ENCODE measurements at places on chromosomes 1 and 21. TPM values are rescaled to one million over a fixed set of nuclear protein-coding genes. Genes with fewer than 3 reads are reported as not detected.

DNA sequence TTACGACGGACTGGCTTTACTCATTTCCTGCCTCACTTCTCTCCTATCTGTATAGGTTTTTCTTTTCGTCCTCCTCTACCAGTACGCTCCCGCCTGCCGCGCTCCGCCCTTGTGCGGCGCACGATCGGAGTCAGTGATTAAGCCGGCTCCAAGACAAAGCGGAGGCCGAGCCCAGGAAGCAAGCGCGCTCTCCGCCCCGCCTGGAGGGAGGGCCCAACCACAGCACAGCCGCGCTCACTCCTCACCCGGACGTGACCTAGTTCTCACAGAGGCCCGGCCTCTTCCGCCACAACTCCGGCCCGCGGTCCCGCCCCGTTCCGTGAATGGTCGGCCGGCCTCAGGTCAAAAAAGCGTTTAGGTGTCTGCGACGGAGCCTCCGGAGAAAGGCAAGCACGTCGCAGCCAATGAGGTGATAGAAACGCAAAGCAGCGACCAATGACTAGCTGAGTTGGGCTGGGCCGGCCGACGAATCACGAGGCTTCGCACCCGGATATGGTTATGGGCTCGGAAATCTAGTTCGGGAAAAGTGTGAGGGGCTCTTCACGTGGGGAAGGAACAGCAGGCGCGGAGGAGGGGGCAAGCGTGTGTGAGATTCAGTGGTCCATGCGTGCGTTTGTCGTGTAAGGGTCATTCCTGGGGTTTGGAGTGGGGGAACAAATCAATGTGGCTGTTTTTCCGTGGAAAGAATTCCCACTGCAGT is at the start of gene METTL13:
Gene METTL13, plus strand, starts transcription at position 485 of the 700 bp plus-strand sequence. CDS start 308 bp downstream, outside the sequence.
- peak within 1 kb of the TSS; percentile 84 for H3K27ac ChIP-seq
- H3K4me1 ChIP-seq: peaks cover 25% of the 10 kb centered on the region
- H3K27me3 ChIP-seq: no peaks in the 10 kb centered on the region

Gene PLA2G2C
- total RNA-seq: 1.4 TPM

DNA sequence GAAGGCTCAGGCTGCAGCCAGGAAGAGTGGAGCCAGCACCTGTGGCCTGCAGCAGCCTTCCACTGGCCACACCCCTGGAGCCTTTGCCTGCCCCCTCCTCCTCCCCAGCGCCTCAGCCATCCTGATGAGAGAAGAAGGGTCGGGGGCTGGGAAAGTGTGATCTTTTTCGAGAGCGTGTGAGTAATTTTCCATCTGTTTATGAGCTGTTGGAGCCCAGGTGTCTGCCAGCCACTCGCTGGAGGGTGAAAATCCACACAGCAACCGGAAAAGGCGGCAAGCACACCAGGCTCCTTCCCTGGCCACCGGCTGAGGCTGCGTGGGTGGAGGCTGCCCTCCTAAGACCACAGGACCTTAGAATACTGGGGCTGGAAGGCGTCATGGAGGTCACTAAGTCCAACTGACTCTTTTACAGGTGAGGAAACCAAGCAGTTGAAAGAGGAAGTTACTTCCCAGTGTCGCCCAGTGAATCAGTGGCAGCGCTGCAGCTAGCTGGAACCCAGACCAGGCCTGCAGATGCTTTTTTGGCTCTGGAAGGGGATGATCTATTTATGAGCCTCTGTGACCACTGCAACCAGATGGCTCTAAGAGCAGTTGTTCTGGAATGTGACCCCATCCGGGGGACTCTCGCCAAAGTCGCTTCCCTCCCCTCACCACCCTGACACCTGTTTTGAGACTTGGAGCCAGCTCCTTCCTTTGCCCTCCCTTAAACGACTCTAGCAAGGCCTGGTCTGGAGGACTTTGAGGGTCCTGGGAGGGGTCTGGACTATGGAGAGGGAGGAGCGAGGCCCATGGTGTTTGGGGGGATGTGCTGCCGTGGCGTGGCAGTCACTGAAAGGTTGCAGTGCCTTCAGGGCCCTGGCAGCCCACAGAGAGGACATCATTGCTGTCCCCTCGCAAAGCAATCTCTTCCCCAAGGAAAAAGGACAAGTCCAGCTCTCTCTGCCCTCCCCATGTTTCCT is 54.5 kb downstream of the LGR6 start:
- no peak overlapping the region for H3K4me3 ChIP-seq
- no peak overlapping the region for H3K27ac ChIP-seq
- no peaks in the 10 kb centered on the region for H3K4me1 ChIP-seq
- peak; percentile 50 for DNase-seq
- H3K27me3 ChIP-seq: no peaks in the 10 kb centered on the region

GRCh38 chr1:215358356-215358755 is 208.7 kb upstream of the KCTD3 start:
- no peaks in the 10 kb centered on the region for H3K4me1 ChIP-seq
- H3K4me3 ChIP-seq: no peak overlapping the region
- H3K36me3 ChIP-seq: no peaks in the 10 kb centered on the region
- no peaks in the 10 kb centered on the region for H3K27me3 ChIP-seq

GRCh38 chr1:230143534-230143933 is 76.5 kb downstream of the GALNT2 start:
- H3K27me3 ChIP-seq: no peaks in the 10 kb centered on the region
- no peak overlapping the region for H3K4me3 ChIP-seq
- no peak overlapping the region for H3K27ac ChIP-seq
- peaks cover 45% of the 10 kb centered on the region for H3K4me1 ChIP-seq
- DNase-seq: no peak

GRCh38 chr1:15706751-15707150 is 22.6 kb downstream of the PLEKHM2 start:
- H3K36me3 ChIP-seq: no peaks in the 10 kb centered on the region
- H3K4me1 ChIP-seq: peaks cover 50% of the 10 kb centered on the region
- peak overlapping the region; percentile 88 for H3K27ac ChIP-seq
- no peak overlapping the region for H3K4me3 ChIP-seq

Gene OPRD1
- 1.8 TPM for total RNA-seq

Gene MMP23B
- 58.7 TPM for total RNA-seq

Gene LRRIQ3
- total RNA-seq: 0.81 TPM

GRCh38 chr1:78284354-78284753 is 206.4 kb upstream of the PTGFR start:
- no peak overlapping the region for H3K27ac ChIP-seq
- H3K27me3 ChIP-seq: no peaks in the 10 kb centered on the region
- no peaks in the 10 kb centered on the region for H3K36me3 ChIP-seq
- H3K4me3 ChIP-seq: no peak overlapping the region
- DNase-seq: peak; percentile 74

DNA sequence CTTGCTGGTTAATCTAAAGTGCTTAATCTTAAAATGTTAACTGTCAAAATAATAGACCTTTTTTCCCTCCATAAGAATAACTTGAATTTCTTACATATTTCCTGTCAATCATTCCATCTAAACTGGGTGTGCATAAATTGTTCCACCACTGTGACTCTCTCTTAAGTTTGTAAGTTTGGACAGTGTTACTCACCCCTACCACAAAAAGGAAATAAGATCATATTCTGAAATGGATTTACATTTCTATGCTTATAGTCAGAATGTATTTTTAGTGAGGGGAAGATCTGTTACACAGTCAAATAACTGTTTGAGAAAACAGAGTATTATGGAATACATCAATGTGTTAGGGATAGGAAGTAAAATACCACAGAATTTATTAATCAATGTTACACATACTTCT is 109.6 kb upstream of the DPYD start:
- DNase-seq: no peak
- no peaks in the 10 kb centered on the region for H3K27me3 ChIP-seq
- H3K36me3 ChIP-seq: no peaks in the 10 kb centered on the region
- no peak overlapping the region for H3K4me3 ChIP-seq
- no peak overlapping the region for H3K27ac ChIP-seq
- no peaks in the 10 kb centered on the region for H3K4me1 ChIP-seq

- H3K4me1 ChIP-seq: no peaks in the 10 kb centered on the region
- H3K4me3 ChIP-seq: peak overlapping the region; percentile 59
- DNase-seq: no peak
- no peaks in the 10 kb centered on the region for H3K36me3 ChIP-seq
- H3K27me3 ChIP-seq: no peaks in the 10 kb centered on the region
These were observed 1.5 kb downstream of the HMCN1 start for GRCh38 chr1:185735701-185736064.

DNA sequence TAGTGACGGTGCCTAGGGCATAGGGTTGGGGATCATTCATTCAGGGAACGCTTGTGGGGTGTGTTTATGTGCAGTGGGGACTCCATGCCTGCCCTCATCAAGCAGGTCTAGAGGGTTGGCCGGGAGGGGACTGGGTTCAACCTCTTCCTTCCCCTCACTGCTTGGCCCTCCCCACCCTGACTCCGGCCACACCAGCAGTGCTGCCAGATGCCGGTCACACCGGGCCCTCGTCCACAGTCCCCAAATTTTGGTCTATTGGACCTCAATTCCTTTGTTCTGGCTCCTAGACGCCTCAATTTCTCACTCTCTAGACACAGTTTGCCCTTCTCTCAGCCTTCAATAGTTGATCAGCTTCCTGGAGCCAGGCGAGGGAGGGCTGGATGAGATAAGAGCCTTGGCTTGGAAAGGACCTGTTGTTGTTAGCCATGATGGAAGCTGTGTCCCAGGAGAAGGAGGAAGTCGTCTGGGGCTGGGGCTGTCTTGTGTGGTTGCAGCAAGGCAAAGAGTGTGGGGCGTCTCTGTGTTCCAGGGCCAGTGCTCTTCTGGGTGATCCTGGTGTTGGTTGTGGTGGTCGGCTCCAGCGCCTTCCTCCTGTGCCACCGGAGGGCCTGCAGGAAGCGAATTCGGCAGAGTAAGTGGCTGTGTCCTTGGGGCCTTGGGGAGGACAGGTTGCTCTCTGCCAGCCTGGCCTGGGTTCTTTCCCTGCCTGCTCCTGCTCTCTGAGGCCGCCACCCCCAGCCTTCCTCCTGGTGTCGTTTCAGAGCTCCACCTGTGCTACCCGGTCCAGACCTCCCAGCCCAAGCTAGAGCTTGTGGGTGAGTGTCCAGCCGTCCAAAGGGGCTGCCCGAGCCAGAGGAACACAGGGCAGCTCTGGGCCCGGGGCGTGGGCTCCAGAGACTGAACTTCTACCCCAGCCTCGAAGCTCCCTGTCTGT is 41.1 kb upstream of the TNFRSF1B start:
- no peak overlapping the region for H3K4me3 ChIP-seq
- peaks cover 16% of the 10 kb centered on the region for H3K4me1 ChIP-seq
- no peak for DNase-seq
- H3K27me3 ChIP-seq: no peaks in the 10 kb centered on the region
- H3K27ac ChIP-seq: peak overlapping the region; percentile 4
- no peaks in the 10 kb centered on the region for H3K36me3 ChIP-seq

DNA sequence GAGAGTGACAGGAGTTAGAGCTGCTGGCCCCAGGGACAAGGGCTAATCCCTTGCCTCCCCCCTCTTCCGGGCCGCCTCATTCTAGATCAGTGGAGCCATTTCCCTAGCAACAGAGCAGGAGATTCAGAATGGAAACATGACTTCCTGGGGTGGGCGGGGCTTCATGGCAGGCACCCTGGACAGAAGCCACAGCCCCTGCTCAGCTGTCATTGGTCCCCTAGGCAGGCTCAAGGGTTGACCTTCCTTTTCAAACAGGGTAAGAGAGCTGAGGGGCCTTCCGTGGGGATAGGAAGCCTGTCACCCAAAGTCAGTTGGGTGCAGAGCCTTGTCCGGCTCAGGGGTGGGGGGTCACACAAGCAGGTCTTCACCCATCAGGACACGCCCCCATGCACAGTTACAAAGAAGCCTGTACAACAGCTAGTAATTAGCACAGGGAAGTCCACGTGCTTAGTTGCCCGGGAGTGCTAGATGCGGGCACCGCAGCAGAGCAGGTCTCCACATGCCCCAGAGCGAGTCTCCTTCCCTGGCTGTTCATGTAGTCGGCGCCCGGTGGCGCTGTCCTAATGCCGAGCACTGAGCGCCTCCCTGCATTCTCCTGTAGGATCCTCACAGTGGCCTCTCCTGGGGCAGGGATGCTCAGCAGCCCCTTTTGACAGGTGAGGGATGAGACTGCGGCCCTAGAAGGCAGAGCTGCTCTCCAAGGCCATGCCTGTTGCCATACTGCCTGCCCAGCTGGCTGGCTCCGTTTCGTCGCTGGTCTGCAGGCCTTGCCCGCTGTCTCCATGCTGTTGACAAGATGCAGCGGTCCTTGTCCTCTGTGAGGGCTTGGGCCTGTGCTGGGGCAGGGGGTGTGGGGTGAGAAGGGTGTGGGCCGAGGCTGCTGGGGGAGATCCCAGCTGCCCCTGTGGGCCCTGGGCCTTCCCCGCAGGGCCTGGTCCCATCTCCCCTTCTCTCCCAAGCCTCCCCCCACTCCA is 5.1 kb downstream of the TMEM201 start:
- no peaks in the 10 kb centered on the region for H3K27me3 ChIP-seq
- H3K27ac ChIP-seq: no peak overlapping the region
- no peak overlapping the region for H3K4me3 ChIP-seq
- peak; percentile 80 for DNase-seq
- peaks cover 21% of the 10 kb centered on the region for H3K36me3 ChIP-seq

- no peaks in the 10 kb centered on the region for H3K27me3 ChIP-seq
- H3K27ac ChIP-seq: peak overlapping the region; percentile 44
- DNase-seq: peak; percentile 89
- H3K4me1 ChIP-seq: peaks cover 39% of the 10 kb centered on the region
- no peaks in the 10 kb centered on the region for H3K36me3 ChIP-seq
These were observed 28.5 kb upstream of the EPS8L3 start for GRCh38 chr1:109792056-109792831.

DNA sequence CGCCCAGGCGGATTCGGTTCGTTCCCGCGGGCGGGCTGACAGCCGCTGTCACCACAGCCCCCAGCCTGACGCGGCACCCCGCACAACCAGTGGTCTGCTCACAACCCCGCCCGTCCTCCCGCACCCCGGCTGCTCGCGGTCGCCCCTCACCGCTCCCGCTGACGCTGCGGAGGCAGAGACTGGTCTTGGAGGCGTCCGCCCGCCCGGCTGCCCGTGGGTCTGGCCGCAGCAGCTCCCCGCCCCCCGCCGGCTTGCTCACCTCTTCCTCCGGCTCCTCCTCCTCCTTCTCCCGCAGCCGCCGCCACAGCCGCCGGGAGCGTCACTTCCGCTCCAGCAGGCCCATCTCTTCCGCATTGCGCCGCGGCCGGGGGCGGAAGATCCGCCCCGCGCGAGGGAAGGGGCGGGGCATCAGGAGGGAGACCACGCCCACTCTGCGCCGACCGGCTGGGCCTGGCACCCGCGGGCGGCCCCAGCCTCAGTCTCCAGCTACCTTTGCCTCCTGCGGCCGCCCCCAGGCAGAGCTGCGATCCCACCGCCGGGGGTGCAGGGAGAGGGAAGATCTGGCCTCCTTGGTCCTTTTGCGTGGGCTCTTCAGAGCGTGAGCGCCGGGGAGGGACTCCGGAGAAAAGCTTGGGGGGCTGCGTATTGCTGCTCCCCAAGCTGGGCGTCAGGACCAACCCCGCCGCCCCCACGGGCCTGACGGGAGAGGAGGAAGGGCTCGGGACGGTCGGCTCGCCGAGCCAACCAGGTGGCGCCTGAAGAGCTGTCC is at the start of gene SYNJ1:
Gene SYNJ1, minus strand, starts transcription at position 327 of the 769 bp plus-strand sequence. CDS start 1,118 bp downstream, outside the sequence.
- H3K36me3 ChIP-seq: no peaks in the 10 kb centered on the region
- peak within 1 kb of the TSS; percentile 89 for H3K4me3 ChIP-seq
- H3K4me1 ChIP-seq: peaks cover 12% of the 10 kb centered on the region
- no peaks in the 10 kb centered on the region for H3K27me3 ChIP-seq
- peak within 1 kb of the TSS; percentile 96 for H3K27ac ChIP-seq
- peak; percentile 98 for DNase-seq

GRCh38 chr1:62362061-62362917 is 43.1 kb upstream of the KANK4 start:
- H3K36me3 ChIP-seq: no peaks in the 10 kb centered on the region
- no peak overlapping the region for H3K4me3 ChIP-seq
- no peak overlapping the region for H3K27ac ChIP-seq
- no peaks in the 10 kb centered on the region for H3K27me3 ChIP-seq

- H3K27ac ChIP-seq: peak overlapping the region; percentile 75
- peaks cover 86% of the 10 kb centered on the region for H3K4me1 ChIP-seq
- H3K36me3 ChIP-seq: no peaks in the 10 kb centered on the region
- DNase-seq: no peak
These were observed 12.0 kb downstream of the EGLN1 start for GRCh38 chr1:231410036-231410612.

- no peaks in the 10 kb centered on the region for H3K4me1 ChIP-seq
- no peaks in the 10 kb centered on the region for H3K36me3 ChIP-seq
- H3K27me3 ChIP-seq: no peaks in the 10 kb centered on the region
- no peak for DNase-seq
- no peak overlapping the region for H3K4me3 ChIP-seq
These were observed 23.4 kb upstream of the MEF2D start for GRCh38 chr1:156523801-156524480.
